CD4-positive, CD25-positive, alpha-beta regulatory T cell (primary cell): ENCODE measurements at places on chromosomes 1 and 21. TPM values are rescaled to one million over a fixed set of nuclear protein-coding genes. Genes with fewer than 3 reads are reported as not detected.

The C4BPA gene
- not detected for polyA plus RNA-seq

The NLRP3 gene
- polyA plus RNA-seq: not detected

The CIART gene
- 0.64 TPM for polyA plus RNA-seq

The PRKCZ gene
- polyA plus RNA-seq: 11.0 TPM

The FMN2 gene
- polyA plus RNA-seq: not detected

The DPT gene
- not detected for polyA plus RNA-seq

The CFHR3 gene
- polyA plus RNA-seq: not detected

The TAF1A gene
- polyA plus RNA-seq: 3.7 TPM

The CFH gene
- polyA plus RNA-seq: not detected
